DMS153 (cell line): ENCODE measurements at places on chromosomes 4 and X.

DNA sequence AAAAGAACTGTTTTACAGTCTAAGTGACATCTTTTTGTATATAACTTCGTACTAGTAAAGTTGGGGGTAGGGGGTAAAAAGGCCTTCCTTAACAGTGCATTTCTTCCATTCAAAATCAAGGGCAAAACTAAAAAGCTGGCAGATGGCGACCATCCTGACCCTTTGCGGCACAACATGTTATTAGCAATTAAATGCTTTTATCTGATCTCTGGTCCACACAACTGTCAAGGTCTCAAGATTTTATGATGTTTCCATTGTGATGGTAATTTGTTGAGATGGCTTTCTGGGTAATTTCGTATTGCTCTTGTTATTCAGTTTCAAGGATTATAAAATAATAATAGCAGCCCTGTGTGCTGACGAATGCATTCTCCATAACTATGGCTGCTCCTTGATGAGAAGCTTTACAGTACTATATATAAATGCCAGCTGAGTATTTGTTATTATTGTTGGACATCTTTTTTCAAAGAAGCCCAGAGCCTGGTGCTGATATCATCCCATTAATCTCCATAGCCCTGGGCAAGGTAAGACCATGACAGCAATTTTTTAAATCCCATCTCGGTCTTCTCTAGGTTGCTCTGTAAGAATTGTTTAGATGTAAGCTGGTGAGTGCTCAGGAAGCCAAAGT, 89.5 kb downstream of the CBR4 start:
- DNase-seq: no peak

GRCh38 chr4:117575850-117576249, 458.4 kb upstream of the NDST3 start:
- DNase-seq: no peak

GRCh38 chrX:100830547-100830946, 10.4 kb downstream of the CSTF2 start:
- DNase-seq: no peak

DNA sequence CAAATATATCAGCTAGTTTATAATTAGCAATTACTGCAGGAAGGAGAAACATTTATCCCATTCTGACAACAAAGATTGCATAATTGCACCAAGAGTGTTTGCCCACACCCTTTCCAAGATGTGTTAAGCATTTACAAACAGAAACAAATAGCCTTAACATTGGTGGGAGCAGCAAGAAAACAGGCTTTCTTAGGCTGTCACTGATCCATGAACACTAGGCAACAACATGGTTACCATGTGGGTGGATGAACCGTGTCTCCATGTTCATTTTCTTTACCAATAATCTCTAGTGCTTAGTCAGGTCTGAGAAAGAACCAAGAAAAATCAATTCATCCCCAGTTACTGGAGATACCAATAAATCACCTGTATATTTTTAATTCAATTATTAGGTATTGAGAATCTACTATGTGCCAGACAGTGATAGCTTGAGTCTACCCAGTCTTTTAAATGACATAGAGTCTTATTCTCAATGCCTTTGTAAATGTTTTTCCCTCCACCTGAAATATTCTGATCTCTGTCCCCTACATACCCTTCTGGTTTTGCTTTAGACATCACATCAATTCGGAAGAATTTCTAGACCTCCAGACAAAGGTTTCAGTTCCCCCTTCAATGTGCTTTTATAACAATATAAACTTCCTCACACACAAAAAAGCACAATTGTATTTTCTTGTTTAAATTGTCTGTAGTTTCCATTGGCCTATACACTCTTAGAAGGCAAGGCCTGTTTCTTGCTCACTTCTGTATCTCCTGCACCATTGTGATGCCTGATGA, 286.6 kb downstream of the PPP1R2C start:
- no peak for DNase-seq

DNA sequence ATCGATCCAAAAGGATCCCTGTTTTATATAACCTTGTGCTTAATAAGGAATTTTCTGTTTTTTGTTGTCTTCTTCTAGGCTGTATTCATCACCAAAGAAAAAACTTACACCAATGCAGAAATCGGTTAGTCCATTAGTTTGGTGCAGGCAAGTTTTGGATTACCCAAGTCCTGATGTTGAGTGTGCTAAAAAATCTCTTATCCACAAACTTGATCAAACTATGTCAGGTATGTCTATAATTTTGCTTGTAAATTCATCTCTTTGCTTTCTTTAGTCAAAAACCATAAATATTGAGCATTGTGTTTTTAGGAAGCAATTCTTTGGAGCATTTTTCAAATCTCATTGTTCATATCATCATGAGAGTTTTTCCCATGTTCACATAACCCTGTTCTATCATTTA, 28.4 kb downstream of the SLAIN2 start:
- no peak for DNase-seq

- DNase-seq: no peak
These were observed 77.5 kb downstream of the SLC2A9 start for GRCh38 chr4:9943761-9944160.

GRCh38 chr4:81348778-81349094, 123.0 kb downstream of the RASGEF1B start:
- DNase-seq: no peak

DNA sequence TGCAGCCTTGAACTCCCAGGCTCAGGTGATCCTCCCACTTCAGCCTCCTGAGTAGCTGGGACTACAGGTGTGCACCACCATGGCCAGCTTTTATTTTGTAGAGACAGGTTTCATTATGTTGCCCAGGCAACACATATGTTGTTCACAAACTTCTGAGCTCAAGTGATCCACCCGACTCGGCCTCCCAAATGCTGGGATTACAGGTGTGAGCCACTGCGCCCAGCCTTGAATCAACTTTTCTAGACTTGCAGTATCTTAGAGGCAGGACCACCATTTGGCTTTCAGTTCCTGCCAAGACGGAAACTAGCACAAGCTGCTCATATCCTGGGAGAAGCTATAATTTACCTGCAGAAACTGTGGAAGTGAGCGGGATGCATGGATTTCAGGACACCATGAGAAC, 19.9 kb downstream of the NAT8L start:
- DNase-seq: no peak

DNA sequence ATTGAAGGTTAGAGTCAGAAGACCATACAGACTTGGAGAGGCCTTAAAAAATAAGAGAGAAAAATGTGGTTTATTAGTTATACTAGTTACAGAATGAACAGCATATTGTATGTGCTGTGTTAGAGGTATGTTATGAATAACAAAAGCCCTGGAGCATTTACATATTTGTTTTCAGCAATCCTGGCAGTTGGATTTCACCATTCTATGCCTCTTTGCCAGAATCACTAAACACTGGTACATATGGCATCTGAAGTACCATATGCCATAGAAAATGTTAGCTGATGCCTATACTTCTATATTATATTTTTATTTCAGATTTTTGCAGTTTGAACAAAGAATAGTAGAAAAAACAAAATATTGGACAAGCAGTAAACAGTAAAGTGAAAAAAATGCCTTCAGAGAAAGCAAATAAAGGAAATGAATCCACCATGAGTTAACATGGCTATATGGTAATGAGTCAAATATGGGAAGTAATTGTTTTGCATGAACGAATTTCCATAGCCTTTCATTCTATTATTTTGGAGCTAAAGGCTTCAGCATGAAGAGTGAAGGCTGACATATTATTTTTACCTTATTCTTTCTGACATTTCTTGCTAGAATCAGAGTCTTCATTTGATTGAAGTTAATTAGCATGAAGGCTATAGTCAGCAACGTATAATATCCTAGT, 41.9 kb upstream of the PRDM8 start:
- no peak for DNase-seq

DNA sequence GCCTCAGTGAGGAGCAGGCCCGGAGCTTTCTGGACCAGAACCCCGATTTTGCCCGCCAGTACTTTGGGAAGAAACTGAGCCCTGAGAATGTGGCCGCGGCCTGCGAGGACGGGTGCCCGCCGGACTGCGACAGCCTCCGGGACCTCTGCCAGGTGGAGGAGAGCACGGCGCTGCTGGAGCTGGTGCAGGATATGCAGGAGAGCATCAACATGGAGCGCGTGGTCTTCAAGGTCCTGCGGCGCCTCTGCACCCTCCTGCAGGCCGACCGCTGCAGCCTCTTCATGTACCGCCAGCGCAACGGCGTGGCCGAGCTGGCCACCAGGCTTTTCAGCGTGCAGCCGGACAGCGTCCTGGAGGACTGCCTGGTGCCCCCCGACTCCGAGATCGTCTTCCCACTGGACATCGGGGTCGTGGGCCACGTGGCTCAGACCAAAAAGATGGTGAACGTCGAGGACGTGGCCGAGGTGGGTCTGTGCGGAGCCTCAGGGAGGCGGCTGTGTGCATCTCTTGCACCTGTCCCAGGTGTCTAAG, 323 bp downstream of the PDE6B start:
- DNase-seq: no peak

DNA sequence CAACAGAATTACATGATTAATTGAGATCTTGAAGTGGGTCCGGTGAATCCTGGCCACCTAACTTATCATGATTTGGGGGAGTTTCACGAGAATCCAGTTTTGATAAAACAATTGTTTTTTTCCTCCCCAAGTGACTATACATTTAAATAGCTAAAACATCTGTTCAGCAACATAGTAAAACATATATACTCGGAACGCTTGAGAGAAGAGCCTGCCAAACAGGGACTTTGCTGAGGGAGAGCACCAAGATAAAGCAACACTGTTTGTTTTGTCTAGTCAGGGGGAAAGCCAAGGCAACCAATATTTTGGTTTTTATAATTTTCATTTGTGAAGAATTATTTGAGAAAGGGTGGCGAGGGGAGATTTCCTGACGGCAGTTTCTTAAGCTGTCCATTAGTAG, 381 bp downstream of the PHEX start:
- DNase-seq: no peak

GRCh38 chrX:96563646-96564045, 121.0 kb upstream of the DIAPH2 start:
- DNase-seq: no peak

- DNase-seq: no peak
These were observed 97.7 kb downstream of the DGKK start for GRCh38 chrX:50372966-50373365.

- DNase-seq: no peak
These were observed 176.2 kb upstream of the TACR3 start for GRCh38 chr4:103895876-103896465.

DNA sequence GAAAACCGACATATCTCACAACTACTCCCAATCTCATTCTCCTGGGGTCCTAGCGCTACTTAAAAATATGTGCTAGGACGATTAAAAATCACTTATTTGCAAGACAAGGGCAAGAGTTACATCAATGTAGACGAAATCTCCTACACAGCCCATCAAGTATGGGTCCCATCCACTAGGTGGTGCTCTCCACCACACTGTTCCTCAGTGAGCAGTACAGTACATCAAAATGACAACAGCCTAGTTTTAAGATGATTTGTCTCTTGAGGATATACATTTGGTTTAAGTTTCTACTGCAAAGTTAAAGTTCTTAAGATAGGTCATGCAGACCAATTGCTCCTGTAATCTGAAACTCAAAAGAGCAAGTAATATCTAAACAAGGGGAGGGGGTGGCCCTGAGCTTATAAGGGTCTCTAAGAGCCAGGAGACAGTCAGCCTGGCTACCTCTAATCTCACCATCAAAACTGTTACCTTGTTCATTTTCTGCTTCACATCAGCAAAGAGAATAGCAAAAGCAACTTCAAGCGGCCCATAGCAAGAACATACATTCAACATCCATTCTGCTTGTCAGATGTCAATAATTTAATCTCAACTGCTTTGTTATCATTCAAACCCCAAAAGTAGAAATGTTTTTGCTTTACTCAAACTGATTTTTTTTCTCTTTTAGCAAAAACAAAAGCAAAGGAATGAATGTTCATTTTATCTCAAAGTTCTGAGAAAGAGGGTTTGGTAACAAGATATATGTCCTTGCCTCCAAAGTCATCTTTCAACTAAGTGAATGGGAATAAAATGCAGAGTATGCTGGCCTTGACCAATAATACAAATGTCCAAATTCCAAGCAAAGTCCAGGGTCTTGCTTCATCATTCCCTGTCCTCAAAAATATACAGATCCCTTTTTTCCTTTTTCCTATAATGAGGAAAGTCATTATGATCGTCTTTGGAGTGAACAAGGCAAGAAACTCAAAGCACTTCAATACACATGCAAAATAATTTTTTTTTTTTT, 53.1 kb downstream of the STX18 start:
- DNase-seq: peak; percentile 21

GRCh38 chrX:11193035-11193469, 81.9 kb downstream of the HCCS start:
- no peak for DNase-seq

DNA sequence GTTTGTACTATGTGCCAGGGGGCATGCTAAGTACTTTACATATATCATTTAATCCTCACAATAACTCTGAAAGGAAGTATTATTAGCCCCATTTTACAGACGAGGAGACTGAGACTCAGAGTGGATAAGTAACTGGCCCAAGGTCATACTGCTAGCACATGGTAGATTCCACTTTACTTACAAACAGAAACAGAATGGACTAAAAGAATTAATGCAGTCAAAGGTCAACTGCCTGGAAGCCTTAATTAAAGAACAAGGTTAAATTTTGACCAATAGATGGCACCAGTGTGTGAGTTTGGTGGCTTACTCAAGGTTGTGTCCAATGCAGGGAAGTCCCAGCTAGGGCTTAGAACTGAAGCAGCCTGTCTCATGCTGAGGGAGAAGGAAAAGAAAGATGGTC, 4.7 kb downstream of the RIPPLY1 start:
- no peak for DNase-seq

DNA sequence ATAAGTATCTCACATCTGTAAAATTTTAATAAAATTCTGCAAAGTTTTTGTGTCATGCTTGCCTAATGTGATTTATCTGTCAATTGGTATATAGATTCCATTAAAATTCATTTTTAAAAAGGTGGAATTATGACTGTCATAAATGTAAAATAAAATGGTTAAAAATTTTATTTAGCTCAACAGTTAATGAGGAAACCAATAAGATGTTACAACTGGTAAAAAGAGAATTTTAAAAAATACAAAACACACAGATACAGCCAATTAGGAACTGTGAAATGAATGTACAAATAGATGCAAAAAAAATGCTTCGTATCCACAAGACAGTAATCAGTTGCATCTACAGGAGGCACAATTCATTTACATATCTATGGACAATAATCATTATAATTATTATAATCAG, 297.6 kb downstream of the IL1RAPL1 start:
- no peak for DNase-seq

DNA sequence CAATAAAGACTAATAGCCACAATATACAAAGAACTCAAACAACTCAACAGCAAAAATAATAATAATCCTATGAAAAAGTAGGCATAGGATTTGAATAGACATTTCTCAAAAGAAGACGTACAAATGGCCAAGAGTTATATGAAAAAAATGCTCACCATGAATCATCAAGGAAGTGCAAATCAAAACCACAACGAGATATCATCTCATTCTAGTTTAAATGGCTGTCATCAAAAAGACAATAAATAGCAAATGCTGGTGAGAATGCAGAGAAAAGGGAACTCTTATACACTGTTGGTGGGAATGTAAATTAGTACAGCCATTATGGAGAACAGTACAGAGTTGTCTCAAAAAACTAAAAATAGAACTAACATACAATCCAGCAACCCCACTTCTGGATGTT, 18.8 kb downstream of the TLR6 start:
- no peak for DNase-seq
